ENCODE measurements at places on chromosomes 3 and 15.

- no peak for DNase-seq
These were observed 19.8 kb upstream of the NUDT16 start for GRCh38 chr3:131361464-131362421.

- no peak for DNase-seq
These were observed 35.0 kb downstream of the CTSH start for GRCh38 chr15:78909791-78910228.

- peak; percentile 43 for DNase-seq
These were observed 45.7 kb downstream of the EHHADH start for GRCh38 chr3:185207931-185208746.

DNA sequence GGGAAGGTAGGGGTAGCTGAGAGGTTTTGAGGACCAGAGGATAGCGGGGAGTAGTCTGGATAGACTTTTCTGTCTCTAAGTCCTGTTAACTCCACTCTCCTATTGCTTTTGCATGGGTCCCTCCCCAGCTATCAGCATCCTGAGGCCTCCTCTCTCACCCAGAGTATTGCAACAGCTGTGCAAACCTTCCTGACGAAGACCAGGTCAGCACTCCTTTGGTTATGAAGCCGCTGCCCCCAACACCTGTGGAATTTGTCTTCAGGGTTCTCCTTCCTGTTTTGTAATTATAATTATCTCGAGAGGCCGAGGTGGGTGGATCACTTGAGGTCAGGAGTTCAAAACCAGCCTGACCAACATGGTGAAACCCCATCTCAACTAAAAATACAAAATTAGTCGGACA, 24.8 kb downstream of the TYRO3 start:
- no peak for DNase-seq

GRCh38 chr15:50330921-50331320, 24.1 kb downstream of the GABPB1 start:
- DNase-seq: no peak

DNA sequence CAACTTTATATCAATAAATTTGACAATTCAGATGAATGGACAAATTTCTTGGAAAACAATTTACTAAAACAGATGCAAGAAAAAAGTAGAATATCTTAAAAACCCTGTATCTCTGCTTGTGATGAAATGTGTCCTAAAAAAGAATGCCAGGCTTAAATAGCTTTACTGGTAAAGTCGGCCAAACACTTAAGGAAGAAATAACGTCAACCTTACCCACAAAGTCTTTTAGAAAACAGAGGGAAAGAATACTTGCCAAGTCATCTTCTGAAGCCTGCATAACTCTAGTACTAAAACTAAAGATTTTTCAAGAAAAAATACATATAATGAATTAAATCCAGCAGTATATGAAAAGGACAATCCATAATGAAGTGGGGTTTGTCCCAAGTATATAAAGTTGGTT, 111.1 kb downstream of the RASA2 start:
- no peak for DNase-seq

DNA sequence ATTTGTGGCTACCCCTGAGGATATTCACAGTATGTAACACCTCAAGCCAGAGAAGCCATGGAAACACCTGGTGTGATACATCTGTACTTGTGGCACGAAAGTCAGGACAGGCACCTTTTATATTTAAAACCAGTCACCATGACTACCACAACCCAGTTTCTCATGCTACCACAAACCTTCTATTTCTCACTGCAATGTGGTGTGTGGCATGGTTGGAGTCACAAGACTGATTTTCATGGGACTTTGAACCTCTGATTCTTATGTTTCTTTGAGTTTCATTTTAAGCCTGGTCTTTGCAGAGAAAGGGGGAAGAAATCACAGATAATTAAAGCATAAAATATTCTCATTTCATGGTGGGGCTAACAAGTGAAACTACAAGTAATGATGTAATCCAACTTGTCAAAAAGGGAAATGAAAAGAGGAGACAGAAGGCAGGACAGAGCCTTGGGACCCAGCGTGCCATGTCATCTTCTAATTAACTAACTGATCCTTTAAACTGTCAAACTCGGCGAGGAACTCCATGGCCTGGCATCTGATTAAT, 175.9 kb downstream of the PDZRN3 start:
- no peak for DNase-seq

DNA sequence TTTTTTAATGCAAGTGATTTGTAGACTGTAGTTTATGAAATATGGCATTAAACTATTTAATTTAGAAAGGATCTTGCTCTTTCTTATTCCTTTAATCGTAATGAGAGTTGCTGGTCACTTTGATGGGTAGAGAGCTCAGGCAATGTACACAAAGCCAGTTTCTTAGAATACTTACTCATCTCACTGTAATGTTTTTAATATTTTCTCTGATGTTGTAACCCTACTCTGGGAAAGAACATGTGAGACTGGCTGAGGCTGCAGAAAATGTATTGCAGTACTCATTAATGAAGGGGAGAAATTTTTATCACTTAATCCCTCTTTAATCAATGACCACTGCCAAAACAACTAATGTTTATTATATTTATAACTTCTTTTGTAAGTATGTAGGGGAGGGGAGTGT, 479.4 kb upstream of the KCNMB2 start:
- no peak for DNase-seq

GRCh38 chr3:136804813-136805212, 14.1 kb upstream of the SLC35G2 start:
- no peak for DNase-seq

GRCh38 chr3:129758785-129759320, 134.7 kb downstream of the TMCC1 start:
- DNase-seq: no peak

DNA sequence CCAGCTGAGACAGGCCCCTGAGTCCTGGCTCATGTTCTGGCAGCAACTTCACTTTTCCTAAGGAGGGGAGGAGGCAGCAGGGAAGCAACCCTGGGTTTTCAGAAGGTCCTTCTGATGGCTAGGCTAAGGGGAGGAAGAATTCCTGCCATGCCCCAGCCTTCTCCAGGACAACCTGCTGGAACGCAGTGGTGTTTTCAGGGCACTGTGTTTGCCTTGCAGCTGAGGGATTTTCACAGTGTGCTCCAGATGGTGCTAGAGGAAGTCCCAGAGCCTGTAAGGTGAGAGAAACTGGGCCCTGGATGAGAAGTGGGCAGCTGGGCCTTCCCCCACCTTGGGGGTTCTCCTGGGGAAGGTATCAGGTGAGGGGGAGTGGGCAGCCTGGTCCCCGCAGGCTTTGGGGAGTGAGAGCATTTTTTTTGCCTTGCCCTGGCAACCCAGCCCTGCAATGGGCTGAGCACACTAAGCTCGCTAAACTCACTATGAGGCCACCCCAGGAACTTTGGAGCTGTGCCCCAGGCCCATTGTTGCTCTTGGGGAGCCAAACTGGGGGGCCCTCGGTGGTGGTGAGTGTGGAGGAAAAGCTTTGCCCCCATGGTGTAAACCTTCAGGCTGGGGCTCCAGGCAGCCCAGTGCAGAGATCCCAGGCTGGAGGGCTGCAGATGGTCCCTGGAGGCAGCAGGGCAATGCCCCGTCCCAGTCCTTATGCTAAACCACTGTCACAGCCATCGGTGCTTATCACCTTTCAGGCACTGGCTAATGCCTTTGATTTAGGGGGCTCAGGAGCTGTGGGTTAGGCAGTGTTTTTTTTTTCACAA, 41.1 kb downstream of the ACAA1 start:
- no peak for DNase-seq

DNA sequence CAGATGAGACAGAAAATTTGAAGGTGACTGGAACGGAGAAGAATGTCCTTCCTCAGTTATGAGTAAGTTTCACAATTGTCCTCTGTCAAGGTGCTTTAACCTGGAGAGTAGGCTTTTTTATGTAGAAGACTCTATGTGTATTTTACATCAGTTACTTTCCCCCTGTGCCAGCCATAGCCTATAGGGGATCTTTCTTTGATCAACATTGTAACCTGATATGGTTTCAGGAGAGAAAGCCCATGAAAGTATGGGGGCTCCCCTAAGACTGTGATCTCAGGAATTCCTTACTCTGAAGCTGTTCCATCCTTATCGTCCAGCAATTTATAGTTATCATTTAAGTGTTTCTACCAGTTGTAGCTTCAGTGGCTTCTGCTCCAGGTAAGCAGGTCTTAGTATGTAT, 1076.3 kb upstream of the EPHA6 start:
- no peak for DNase-seq

- DNase-seq: no peak
These were observed 44.7 kb downstream of the ATP11B start for GRCh38 chr3:182837855-182838454.

GRCh38 chr3:72441284-72441994, 406.8 kb downstream of the SHQ1 start:
- DNase-seq: no peak

DNA sequence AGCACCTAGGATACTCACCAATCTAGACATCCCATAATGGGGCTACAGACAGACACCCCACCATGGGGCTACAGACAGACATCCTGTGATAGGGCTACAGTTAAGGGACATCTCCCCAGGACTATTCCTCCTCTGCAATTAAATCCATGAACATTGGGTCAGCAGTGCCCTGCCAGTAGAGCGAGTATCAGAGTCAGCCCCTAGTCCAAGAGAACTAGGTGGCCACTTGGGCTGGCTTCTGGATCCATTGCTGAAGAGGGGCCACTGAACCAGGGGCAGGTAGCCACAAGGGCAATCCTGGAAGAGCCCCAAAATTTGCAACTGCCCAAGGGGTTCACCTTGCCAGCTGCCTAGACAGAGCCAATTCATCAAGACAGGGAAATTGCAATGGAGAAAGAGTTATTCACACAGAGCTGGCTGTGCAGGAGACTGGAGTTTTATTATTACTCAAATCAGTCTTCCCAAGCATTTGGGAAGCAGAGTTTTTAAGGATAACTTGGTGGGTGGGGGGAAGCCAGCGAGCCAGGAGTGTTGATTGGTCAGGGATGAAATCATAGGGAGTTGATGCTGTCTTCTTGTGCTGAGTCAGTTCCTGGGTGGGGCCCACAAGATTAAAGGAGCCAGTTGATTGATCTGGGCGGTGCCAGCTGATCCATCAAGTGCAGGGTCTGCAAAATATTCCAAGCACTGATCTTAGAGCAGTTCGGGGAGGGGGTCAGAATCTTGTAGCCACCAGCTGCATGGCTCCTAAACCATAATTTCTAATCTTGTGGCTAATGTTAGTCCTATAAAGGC, 170.2 kb upstream of the SMAD3 start:
- no peak for DNase-seq

All from AG09319 (cell line).